ENCODE measurements at places on chromosomes 5 and 9.

GRCh38 chr9:105858877-105859276 lies 164.5 kb downstream of the TMEM38B start:
- no peak for DNase-seq

DNA sequence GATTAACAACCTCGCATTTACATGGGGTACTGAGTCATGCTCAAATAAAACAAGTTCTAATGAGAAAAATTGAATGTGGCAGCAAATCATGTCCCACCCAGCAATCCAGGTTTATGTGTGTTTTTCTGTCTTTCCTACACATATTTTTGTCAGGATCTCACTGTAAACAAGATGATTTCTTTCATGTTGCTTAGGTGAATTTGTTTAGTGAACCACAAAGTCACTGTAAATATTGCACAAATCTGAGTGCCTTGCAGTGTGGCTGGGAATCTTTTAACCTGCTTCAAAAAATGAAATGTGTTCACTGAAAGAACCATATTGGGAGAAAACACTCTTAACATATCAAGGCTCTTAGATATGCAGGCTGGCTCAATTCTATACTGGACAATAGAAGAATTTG lies 23.1 kb upstream of the ZCCHC7 start:
- DNase-seq: no peak

DNA sequence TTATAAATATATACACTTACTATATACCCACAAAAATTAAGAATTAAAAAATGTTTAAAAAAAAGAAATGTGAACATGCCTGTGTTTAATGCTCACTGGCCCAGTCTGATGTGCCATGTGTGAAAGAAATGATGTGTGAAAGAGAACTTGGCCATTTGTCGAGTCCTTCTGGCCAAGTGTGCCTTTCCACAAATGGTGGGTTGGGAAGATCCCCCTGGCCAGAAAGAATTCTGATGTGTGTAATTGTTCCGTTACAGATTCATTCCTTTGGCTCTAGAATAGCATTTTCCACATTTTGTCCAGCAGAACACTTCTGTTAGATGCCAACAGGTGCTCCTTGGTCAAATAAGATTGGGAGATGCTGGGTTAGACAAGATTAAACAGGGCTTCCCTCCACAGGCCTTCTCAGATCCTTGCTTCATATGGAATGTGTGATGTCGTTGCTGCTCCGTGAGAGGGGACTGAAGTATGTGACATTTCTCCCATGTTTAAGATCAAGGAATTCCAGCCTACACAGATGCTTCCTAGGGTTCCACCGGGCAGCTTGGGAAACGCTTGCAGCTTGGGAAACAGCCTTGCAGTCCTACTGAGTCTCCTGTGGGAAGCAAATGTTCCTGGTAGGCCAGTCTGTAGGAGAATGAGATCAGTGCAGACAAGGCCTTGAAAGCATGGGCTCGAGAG lies 32.1 kb downstream of the GDNF start:
- no peak for DNase-seq

DNA sequence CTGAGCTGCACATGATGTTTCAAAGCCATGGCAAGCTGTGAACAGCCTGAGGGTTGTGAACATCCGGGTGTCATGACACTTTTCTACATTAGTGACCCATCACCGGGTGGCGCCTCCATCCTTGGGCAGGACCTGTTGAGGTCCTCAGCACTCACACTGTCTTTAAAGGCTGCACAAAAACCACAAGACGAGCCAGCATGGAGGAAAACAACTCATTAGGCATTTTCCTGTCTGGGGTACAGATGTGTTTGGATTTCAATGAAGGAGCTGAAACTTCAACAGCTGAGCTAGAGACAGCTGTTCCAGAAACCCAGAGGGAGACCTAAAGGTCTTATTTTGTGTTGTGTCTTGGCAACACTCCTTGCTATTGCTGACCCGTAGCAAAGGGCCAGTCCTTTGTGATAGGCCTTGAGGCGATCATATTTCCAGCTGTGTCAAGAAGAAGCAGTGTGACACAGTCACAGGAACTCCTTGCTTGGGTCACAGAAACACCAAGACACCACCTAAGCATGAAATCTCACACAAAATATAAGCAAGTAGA lies 151.8 kb upstream of the VLDLR start:
- DNase-seq: no peak

DNA sequence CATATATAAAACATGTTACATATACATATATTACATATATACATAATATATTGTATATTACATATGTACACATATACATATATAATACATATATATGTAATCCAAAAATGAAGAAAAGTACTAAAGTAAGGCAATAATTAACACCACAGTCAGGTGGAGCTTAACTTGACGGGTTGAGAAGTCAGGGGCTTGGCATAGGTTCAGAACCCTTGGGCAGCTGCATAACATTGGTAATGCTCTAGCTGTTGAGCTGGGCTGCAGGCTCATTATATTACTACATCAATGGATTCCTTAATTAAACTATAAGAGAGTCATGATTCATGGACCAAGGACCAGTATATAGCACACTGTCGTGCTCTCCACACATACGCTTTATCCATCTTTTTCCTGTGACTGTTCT lies 435.2 kb upstream of the ADAMTS16 start:
- no peak for DNase-seq

GRCh38 chr9:86577420-86578333 lies 223.5 kb upstream of the TUT7 start:
- DNase-seq: no peak

GRCh38 chr5:170311511-170312300 lies 14.1 kb upstream of the LCP2 start:
- DNase-seq: peak; percentile 62

GRCh38 chr9:13513716-13514444 lies 234.4 kb upstream of the MPDZ start:
- DNase-seq: no peak

DNA sequence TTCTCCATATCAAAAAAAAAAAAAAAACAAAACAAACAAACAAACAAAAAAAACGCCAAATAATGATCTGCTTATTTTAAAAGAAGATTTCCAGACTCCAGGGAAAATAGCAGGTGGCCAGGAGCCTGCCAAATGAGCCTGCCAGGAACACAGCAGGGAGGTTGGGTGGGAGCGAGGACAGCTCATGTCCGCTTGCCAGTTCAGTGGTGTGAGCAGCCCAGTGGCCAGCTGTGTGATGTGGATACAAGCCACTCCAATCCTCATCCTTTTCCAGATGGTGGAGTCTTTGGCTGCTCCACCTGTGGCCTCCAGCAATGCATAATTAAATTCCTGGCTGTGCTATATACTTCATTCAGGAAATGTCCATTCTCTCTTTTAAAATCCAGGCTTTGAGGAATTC lies 1025.1 kb upstream of the C9orf72 start:
- DNase-seq: no peak

DNA sequence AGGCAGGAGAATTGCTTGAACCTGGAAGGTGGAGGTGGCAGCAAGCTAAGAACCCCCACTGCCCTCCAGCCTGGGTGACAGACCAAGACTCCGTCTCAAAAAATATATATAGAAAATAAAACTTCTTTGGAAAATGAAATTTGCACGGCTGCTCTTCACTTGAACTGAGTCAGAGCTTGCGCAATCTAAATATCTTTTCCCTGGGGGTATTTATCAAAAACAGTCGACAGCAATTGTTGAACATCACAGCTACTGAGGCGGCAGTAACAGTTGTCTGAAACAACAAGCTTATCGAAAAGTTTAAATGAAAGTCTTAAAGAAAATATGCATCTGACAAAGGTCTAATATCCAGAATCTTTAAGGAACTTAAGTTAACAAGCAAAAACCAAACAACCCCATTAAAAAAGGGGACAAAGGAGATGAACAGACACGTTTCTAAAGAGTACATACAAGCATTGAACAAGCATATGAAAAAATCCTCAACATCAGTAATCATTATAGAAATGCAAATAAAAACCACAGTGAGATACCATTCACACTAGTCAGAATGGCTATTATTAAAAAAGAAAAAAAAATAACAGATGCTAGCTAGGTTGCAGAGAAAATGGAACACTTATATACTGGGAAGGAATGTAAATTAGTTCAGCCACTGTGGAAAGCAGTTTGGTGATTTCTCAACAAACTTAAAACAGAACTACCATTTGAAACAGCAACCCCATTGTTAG lies 153.6 kb upstream of the CDH9 start:
- no peak for DNase-seq

- peak; percentile 36 for DNase-seq
These were observed 1.6 kb downstream of the DCAF12 start for GRCh38 chr9:34124926-34125325.

DNA sequence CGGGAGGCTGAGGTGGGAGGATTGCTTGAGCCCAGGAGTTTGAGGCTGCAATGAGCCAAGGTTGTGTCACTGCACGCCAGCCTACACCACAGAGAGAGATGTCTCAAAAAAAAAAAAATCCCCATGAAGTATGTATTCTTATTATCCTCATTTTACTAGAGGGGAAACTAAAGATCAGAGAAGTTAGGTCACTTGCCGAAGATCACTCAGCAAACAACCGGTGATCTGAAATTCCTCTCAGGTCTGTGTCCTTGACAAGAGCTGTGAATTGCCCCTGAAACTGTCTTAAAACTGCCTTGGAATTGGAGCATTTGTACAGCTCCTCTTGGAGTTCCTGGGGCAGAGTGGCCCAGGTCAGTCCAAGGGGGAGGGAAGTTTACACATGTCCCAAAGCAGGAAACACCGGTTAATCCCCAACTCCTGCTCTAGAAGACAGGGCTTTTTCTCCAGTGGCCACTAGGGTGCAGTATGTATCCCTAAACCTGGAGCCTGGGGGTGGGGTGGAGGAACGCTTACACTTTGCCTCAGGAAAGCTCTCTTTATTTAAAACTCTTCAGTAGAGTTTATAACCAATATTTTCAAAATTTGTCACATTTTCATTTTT lies 27.6 kb downstream of the AQP7 start:
- DNase-seq: peak; percentile 86

DNA sequence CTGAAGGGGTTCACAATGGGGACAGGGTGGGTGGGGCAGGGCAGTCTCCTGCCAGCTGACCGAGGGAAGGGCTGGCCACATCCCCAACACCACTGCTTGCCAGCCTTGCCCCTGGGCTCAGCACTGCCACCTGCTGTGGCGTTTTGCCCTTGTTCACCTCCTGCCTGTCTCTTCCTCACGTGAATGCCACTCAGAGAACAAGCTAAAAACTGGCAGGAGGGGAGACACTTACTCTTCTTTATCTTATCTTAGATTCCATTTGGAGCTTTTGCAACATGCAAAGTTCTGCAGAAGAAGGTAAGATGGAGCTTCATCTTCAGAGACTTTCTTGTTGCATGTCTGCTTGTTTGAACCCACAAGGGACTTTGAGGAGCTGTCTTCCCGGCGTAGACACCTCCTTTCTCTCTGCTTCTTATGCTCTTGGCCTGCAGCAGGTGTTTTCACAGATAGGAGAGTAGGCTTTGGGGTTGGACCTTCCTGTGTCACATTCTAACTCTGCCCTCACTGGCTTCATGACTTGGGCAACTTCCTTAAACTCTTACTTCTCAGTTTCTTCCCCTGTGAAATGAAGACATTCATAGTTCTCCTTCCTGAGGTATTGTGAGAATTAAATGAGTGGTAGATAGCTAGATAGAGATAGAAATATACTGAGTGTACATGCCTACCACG lies 4.1 kb downstream of the LRSAM1 start:
- DNase-seq: peak; percentile 76

DNA sequence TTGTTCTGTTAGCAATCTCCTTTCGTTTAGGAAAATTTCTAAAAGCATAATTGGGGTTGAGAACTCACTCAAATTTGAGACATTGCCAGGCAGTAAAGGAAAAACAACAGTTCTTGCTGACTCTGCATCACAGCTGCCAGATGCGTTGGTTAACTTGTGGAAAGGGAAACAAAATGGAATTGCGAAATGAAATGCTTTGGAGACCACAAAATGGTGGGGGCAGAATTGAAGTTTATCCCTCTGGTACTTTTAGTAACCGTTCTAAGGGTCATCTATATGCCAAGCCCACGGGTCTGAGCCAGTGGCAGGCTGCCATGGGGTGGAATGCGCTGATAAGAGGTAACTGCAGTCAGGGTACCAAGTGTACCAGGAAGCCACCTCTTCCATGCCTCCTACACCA lies 28.6 kb upstream of the SELENOP start:
- DNase-seq: peak; percentile 64

- no peak for DNase-seq
These were observed 3.2 kb downstream of the HNRNPH1 start for GRCh38 chr5:179620293-179620692.

DNA sequence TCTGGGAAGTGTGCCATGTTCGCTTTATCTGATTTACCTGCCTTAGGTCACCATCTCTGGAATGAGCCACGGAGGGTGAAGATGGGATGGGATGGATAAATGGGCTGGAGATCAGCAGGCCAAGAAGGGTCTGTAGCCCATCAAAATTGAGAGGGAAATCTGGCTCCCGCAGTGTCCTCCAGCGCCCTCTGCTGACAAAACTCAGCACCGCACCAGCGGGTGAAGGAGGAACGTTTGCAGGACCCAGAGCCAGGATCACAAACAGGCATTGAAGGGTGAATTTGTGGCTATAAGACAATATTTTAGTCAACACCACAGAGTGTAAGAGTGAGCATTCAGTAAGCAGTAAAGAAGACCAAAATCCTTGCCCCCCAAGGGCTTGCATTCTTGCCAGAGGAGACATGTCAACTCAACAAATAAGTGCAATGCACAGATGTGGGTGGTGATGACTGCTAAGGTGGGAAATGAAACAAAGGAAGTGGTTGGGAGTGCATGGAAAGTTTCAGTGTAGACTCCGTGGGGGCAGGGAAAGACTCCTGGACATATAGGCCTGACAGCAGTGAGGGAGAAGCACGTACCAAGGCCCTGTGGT lies 124.4 kb downstream of the TENT4A start:
- peak; percentile 49 for DNase-seq

DNA sequence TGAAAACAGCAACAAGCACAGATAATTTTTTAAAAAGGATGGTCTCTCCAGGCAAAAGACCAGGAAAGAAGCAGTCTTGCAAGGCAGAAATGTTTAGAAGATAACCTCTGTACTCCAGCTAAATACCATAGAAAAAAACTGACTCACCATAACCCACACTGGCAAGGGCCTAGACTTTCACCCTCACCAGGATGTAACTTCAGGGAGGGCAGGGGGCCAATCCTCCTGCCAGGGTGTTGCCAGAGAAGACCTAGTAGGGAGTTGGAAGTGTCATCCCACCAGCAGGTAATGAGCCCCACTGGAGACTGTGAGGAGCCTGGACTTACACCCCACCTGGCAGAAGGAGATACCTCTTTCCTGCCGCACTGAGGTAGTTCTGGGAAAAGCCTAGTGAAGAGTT lies 97.6 kb downstream of the PRELID2 start:
- DNase-seq: no peak

DNA sequence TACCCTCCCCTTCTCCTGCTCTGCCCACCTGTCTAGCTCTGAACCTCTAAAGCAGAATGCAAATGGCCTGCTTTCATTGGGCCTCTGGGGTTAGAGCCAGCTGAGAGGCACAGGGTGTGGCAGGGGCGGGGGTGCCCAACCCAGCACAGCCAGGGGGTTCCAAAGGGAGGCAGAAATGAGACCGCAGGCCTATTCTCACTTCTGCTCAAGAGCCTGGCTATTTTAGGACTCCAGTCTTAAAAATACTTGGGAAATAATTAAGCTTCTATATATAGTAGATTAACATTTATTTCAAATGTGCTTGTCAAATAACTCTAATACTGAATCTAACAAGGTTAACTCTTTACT lies 5.7 kb downstream of the QSOX2 start:
- no peak for DNase-seq

- no peak for DNase-seq
These were observed 27.3 kb upstream of the HSPA9 start for GRCh38 chr5:138602371-138603000.

Data from suppressor macrophage treated with lipopolysaccharide for 1 hour (primary cell).